Breast epithelium (tissue), 4 donors: ENCODE measurements at places on chromosomes 7 and 10. TPM values are rescaled to one million over a fixed set of nuclear protein-coding genes. Genes with fewer than 3 reads are reported as not detected.

Gene LAMB4
- 0.29 TPM for total RNA-seq

Gene CYP3A4
- 0.64 TPM for total RNA-seq

Gene CYP17A1
- total RNA-seq = not detected

Gene PIK3CG
- total RNA-seq = 12.0 TPM

Gene SMKR1
- not detected for total RNA-seq

Gene KAZALD1
- 2.8 TPM for total RNA-seq

GRCh38 chr10:95196046-95196445, 2.0 kb downstream of the ACSM6 start:
- no peak for DNase-seq

DNA sequence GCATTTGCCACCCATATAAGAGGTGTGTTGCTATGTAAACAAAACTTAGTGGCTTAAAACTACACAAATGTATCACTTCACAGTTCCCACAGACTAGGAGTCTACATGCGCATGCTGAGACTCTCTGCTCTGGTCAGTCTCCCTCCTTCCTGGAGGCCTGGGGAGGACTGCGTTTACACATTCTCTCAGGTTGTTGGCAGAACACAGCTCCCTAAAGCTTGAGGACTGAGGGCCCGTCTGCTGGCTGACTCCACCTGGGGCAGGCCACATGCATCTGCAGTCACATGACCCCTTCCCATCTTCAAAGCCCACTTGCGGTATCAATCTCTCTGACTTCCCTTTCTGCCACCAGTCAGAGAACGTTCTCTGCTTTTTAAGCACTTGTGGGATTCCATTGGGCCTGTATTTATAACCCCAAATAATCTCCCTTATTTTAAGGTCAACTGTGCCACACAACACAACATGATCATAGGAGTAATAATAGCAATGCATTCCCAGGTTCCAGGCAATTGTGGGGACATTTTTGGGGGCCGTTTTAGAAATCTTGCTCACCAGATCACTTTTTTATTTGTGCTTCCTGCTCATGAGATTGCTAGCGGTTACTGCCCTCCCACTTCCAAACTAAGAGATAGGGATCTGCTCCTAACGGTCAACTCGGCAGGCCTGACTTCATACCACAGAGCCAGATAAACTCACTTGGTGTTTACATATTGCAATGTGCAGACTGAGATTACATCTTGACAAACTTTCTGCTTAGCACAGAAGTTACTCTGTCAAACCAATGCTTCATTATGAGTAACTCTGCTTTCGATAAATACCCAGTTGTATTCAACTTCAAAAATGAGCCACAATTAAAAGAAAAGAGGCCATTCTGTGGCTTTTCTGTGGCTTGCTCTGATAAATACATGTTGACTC, 96.3 kb downstream of the ALOX5 start:
- DNase-seq = no peak

DNA sequence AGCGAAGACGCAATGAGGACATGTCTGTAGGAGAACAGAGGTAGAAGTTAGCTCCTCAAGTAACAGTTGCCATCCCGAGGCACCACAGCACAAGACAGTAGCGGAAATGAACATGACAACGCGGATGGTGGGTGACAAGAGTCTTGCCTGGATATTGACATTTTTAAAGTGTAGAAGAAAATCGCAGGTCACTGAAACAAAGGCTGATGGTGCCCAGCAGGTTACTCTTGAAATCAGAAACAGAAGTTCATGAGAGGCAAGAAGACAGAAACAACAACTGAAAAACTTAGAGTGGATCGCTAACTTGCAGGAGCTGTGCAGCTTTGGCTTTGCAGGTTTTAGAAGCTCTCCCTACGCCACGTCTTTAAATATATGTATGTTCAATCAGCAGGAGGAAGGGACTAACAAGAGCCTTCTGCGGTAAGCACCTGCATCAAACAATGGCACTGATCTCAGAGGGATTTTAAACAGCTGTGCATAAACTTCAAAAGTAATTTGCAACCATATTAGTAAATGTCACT, 1.8 kb downstream of the PRKCQ start:
- DNase-seq = no peak

- DNase-seq = no peak
Measured at GRCh38 chr7:2198206-2198605, 34.5 kb downstream of the MAD1L1 start.

- no peak for DNase-seq
Measured at GRCh38 chr10:11578802-11579255, 32.6 kb downstream of the USP6NL start.

- peak; percentile 84 for DNase-seq
Measured at GRCh38 chr10:125060826-125061556, 99.4 kb downstream of the CTBP2 start.

DNA sequence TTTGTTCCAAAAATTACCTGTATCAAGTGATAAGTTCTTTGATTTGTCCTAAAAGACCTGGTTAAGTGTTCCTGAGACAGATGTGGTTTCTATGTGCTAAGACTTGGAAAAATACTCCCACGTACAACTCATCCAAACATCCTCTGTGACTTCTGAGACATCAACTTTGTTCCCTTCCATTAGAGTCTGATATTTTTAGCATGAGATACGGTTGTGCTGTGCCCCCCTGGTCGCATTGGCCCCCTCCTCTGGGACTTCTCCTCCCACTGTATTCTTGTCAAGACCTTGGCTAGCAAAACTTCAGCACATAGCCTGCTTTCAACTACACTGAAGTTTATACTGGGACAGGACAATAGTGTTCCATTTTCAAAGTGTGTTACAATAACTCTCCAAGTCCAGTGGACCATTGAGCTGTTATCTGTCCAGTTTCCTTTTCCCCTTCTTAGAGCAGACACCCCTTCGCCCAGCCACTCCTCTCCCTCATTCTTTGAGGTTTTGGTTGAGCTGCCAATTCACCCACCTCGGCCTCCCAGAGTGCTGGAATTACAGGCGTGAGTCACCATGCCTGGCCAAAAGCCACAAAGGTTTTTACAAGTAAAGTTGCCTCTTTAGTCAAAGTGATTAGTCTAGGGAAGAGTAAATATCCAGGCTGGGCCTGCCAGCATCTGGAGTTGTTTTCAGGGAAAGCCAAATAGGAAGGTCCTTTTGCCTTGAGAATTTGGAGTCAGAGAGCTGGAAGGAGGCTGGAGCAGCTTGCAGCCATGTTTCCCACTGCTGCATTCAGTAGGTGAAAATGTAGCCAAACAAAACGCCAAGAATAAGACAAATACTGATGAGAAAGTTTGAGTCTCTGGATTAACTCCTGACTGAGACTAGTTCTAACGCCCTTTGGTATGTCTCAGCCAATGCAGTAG, 17.8 kb upstream of the PDLIM1 start:
- peak; percentile 82 for DNase-seq

- no peak for DNase-seq
Measured at GRCh38 chr10:131350660-131351059, 39.1 kb upstream of the TCERG1L start.

DNA sequence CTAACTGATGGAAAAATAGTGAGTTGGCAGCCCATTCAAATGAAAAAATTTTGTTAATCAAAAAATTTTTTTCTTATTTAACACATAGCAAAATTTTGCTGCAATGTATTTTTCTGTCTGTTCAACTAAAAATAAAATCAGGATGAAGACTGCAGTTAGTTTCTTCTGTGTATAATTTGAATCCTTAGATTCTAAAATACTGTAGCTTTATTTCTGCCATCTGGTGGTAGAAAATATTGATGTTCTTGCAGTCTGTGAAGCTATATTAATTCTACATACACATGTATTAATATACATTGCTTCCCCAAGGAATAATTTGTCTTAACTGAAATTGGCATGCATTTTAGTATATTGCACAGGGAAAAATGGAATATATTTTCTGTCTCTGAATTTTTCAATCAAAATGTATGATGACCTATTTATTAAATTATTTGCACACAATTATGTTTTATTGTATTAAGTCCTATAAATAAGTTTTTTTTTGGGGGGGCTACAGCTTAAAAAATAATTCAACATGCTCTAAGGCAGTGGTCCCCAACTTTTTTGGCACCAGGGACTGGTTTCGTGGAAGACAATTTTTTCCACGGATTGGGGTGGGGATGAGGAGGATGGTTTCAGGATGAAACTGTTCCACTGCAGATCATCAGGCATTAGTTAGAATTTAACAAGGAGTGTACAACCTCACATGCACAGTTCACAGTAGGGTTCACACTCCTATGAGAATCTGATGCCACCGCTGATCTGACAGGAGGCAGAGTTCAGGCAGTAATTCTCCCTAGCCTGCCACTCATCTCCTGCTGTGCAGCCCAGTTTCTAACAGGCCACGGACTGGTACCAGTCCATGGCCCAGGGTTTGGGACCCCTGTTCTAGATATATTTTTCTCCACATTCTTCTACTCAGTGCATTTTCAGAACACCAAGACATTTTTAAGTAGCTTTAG, 119.4 kb downstream of the GNAT3 start:
- no peak for DNase-seq

GRCh38 chr7:158121441-158122045, 466.1 kb downstream of the PTPRN2 start:
- no peak for DNase-seq

GRCh38 chr10:51159841-51160240, 85.6 kb downstream of the PRKG1 start:
- no peak for DNase-seq
